Right renal pelvis (tissue), 4 donors: ENCODE measurements at places on chromosomes 5 and 9. TPM values are rescaled to one million over a fixed set of nuclear protein-coding genes. Genes with fewer than 3 reads are reported as not detected.

Gene ANKH
- 21.0 TPM for polyA plus RNA-seq

Gene DOLPP1
- polyA plus RNA-seq = 19.8 TPM

Gene SLC45A2
- polyA plus RNA-seq = 0.25 TPM

Gene CAMK4
- polyA plus RNA-seq = 5.3 TPM

Gene CARTPT
- 0.30 TPM for polyA plus RNA-seq

GRCh38 chr9:33659921-33660320 is 135.4 kb upstream of the PRSS3 start:
- no peak for DNase-seq

- DNase-seq = no peak
These were observed 31.5 kb downstream of the ZNF608 start for GRCh38 chr5:124714910-124715309.

- DNase-seq = peak; percentile 87
These were observed 187.1 kb downstream of the ARHGEF28 start for GRCh38 chr5:73812962-73813588.

DNA sequence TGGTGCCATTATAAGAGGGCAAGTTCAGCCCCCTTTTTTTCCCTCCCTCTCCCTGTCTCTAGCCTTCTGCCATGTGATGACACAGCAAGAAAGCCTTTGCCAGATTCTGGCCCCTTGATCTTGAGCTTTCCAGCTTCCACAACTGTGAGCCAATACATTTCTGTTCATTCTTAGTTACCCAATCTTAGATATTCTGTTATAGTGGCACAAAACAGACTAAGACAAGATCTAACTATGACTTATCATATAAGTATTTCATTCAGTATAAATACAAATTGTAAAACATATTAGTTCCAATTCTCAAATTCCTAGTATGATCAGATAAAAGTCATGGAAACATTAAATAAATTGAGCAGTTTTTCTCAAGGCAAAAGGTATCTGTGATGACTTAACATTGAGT is 276.3 kb downstream of the COX7C start:
- no peak for DNase-seq

GRCh38 chr5:1065143-1065750 is 46.6 kb downstream of the SLC12A7 start:
- DNase-seq = no peak

- no peak for DNase-seq
These were observed 70.3 kb downstream of the UGCG start for GRCh38 chr9:111966861-111967291.

DNA sequence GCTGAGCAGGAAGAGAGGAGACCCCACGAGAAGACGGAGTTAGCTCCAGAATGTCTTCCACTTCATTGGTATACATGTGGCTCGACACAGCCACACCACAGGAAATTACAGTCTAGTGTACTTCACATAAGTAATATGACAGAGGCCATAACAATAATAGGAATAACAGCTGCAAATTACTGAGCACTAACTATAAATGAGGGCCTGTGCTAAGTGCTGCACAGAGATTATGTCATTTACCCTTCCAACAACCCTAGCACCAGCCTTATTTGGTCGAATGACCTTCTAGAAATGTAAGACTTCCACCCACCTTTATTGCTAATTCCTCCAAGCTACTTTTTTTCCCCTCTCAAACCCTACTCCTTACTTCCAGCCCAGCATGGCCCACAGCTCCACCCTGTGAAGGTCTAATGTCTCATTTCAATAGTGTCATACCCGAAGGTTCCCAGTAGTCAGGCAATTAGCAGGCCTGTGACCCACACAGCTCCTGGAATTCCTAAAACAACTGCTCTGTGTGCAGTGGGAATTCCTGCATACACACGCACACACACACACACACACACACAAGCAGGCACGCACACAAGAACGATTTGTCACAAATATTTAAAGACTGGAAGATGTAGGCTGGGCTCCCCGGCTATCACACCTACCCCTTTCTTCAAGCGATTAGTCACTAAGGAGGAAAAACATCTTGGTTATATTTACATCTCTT is 134.5 kb downstream of the FRMD3 start:
- no peak for DNase-seq

- no peak for DNase-seq
These were observed 30.6 kb downstream of the EDIL3 start for GRCh38 chr5:84354101-84354500.

- no peak for DNase-seq
These were observed 22.8 kb upstream of the IFNE start for GRCh38 chr9:21504894-21505293.

- DNase-seq = no peak
These were observed 43.2 kb upstream of the UGCG start for GRCh38 chr9:111853450-111853827.

GRCh38 chr5:98064118-98064685 is 709.3 kb upstream of the RGMB start:
- DNase-seq = no peak

- no peak for DNase-seq
These were observed 6.1 kb downstream of the GLIPR2 start for GRCh38 chr9:36142510-36143244.

GRCh38 chr5:128412145-128412930 is 125.7 kb downstream of the FBN2 start:
- no peak for DNase-seq

GRCh38 chr9:111975709-111976108 is 79.1 kb downstream of the UGCG start:
- DNase-seq = no peak

GRCh38 chr5:178667101-178667500 is 40.3 kb upstream of the CLK4 start:
- peak; percentile 3 for DNase-seq

- DNase-seq = no peak
These were observed 224.6 kb downstream of the DRD1 start for GRCh38 chr5:175219366-175219765.

DNA sequence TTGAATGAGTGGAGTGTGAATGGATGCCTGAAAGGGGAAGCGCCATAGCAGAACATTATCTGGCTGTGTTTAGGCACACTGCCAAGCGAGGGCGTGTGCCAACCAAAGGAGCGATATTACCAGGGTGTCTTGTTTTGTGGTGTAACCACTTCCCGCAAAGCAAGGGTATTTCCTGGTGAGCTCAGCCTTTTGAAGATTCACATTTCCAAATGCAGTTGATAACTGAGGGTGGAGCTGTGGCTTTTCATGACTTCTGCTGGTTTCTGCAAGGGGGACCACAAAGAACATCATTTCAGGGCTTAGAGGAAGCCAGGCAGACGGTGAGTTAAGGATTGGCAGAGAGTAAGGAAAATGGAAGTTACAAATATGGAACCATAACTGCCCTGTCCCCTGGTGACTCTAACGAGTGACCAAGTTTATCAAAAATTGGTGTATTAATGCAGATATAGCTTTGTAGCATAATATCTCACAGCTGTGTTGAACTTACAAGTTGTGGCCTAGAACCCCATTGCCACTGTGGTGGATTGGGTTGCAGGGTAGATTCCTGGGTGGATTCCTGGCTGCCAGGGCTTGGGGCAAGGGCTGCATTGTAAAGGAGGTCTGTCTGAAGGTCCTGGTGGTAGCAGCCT is 71.4 kb downstream of the RALGPS1 start:
- DNase-seq = no peak

GRCh38 chr9:88053856-88054501 is 79.6 kb upstream of the CDK20 start:
- DNase-seq = no peak

- no peak for DNase-seq
These were observed 153.4 kb downstream of the ZNF462 start for GRCh38 chr9:107016383-107016782.

DNA sequence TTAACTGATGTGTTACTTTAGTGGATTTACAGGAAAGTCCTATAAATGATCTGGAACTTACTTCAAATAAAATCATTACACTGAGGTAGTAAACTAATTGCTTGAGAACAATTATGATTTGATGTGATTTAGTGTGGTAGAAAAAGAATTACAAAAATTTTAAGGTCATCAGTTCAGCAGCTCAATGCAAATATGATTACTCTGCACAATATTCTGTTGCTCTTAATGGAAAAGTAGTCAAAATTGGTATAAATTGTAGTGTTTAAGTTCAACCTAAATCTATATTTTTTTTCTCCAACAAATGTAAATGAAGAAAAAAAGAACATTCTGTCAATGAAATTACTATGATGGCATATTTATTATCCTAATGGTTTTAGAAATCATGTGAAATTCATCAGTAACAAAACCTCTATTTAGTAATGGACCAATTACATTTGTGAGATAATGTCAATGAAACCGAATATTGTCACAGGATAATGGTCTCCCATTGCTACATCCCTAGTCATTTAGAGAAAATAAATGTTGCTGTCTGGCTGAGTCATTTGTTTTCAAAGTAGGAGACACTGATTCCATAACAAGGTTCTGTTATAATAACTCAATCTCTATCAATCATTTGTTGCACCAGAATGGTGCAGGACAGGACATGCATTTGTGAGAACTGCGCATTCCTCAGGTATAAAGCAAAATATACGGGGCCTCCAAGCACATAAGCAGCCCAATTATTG is 177.1 kb downstream of the NFIB start:
- DNase-seq = no peak

- no peak for DNase-seq
These were observed 17.1 kb downstream of the GKAP1 start for GRCh38 chr9:83800236-83801033.

DNA sequence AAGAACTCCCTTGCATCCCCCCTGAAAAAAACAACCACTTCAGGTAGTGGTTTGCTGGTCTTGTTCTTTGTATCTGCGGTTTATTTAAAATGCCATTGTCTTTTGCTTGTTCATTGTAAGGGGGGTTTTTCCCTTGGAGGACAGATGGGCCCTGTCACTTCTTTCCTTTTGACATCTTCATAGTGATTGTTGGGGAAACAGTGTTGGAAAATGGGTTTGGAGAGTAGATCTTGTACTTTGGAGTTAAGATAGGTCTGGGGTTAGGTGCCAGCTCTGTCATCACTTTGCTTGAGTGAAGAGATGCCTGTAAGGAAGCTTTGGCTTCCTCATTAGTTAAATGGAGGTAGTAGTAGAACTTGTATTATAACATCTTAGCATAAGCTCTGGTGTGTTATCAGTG is 112.4 kb downstream of the KDM4C start:
- no peak for DNase-seq
